Thoracic aorta (tissue), 2 donors: ENCODE measurements at places on chromosomes 16 and 17. TPM values are rescaled to one million over a fixed set of nuclear protein-coding genes. Genes with fewer than 3 reads are reported as not detected.

DNA sequence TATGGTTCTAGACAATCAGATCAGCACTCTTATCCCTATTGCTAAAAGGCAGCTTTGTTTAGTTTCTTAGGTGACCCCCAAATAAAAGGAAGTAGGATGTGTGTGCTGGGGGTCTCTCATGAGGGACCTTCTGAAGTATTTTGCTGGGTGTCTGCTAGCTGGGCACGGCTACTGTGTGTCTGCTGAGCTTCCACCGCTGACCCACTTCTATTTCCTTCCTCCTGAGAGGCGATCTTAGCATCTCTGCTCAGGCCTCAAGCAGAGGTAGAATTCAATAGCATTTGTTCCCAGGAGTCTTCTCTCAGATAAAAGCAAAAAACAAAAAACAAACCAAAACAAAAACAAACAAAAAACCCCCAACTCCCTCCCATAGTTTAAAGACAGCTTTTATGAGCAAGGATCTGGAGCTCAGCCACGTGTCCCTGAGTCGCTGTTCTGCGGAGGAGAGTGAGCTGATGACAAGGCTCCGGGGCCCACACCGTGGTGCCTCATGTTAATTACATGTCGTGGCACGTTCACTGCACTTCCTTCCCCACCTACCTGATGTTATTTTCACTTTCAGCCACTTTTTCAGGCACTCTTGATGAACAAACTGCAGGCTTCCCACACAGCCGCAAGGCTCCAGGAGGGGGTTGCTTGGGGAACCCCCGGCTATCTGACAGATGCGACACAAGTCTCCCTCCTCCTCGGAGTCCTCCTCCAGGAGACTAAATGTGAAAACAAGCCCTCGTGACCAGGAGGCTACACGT, 83.5 kb downstream of the MARCHF10 start:
- no peak for DNase-seq

Gene KRTAP16-1
- not detected for total RNA-seq

Gene KRT28
- not detected for total RNA-seq

Gene NOD2
- total RNA-seq, result 7.4 TPM

Gene POLR2C
- total RNA-seq, result 110 TPM

- DNase-seq, result no peak
Measured at GRCh38 chr17:49193513-49194296, 16.7 kb downstream of the GNGT2 start.
